Stimulated activated naive B cell treated with anti-CD40 and anti-IgM and Interleukin-4, amounts not matched to agents 10 μg/mL and 1 μg/mL and 100 μg/mL, for 72 hours (primary cell): ENCODE measurements at places on chromosomes 12 and 14.

DNA sequence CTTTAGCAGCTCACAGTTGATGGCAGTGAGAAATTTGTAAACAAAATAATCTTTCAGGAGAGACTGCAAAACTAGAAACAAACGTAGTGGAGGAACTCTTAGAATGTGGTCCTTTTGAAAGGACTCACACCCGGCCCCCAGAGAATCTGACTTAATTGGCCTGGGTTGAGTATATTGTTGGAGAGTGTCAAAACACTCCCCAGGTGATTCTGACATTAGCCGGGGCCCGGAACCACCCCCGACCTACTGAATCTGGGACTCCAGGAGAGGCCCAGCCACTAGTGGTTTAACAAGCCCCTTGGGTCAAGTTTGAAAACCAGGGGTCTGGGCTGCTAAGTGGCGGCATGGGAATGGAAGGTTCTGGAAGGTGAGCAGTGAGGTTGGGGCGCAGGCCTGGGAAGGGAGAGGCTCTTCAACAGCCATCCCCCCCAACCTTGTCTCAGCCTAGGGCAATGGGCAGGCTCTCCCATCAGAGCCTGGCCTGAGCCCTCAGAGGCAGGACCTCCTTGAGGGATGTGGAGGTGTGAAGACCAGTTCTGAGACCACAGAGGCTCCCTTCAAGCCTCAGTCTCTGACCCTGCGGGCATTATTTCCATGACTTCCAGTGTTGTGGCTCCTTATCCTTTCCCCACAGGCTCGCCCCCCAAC, 1.1 kb upstream of the ELK3 start:
- no peak for DNase-seq

DNA sequence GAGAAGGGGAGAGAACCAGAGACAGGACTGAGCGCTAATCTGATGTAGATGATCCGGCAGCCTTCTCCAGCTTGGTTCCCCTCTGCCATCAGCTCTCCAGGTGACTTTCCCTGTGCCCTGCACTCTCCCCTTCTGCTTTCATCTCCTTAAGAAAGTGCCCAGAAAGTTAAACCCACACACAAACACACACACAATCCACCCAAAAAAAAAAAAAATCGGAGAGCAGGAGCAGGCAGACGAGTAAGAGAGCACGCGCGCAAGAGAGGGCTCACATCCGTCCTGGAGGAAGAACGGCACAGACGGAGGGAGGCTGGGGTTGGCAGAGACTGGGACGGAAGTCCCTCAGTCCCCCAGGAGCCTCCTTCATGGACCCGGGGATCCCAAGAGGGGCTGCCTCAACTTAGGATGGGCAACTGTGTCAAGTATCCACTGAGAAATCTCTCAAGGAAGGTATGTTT, 9.8 kb downstream of the CABP1 start:
- DNase-seq = no peak

DNA sequence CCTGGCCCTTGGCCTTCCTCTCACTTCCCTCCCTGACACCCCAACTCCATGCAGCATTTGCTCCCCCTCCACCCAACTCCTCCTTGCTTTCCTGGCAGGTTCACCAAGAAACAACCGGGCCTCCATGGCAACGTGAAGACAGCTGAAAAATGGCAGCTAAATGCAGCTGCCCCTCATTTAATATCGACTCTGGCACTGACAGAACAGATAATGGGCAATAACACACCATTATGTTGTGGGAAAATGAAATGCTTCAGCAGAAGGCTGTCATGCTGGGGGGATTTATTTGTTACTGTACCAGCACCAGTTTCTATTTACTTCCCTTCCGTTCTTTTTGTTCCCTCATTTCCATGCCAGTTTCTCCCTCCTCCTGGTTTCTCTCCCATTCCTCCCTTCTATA, 440.8 kb downstream of the NRXN3 start:
- DNase-seq = no peak

- DNase-seq = no peak
Observed at GRCh38 chr14:58947156-58947555, 241.3 kb upstream of the DAAM1 start.

DNA sequence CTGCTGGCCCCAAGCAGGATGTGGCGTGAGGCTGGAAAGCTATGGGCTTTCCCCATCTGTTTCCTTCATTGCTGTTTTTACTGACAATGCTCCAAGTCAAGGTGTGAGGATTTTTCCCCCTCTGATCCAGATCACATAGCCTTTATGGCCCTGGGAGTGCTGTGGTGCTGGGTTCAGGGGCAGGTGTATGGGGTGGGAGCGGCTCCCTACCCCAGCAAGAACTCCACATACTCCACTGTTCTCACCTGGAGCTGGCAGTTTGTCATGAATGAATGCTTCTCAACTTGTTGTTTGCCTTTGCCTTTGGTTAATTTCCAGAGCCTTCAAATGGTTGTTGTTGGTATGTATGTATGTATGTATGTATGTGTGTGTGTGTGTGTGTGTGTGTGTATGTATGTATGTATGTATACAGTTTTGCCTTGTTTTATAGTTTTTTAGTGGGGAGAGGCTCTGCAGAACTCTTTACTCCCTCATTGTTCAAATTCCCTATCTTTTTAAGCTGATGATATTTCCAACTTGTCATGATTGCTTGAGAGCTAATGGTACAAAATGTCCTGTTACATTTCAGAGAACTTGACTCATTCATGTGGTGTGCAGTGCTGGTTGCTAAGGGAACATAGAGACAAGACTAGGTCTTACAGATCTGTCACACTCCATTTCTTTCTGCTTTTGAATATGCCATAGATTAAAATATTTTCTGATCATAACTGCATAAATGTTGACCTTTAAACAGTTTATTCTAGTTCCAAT, 36.6 kb upstream of the ASPG start:
- DNase-seq = no peak

GRCh38 chr12:74049348-74049747, 488.3 kb upstream of the ATXN7L3B start:
- DNase-seq = no peak

- no peak for DNase-seq
Observed at GRCh38 chr14:22387776-22388241, 201.2 kb downstream of the DAD1 start.
